Right hindlimb (tissue), 1 donor: ENCODE measurements at places on chromosomes 2 and 18.
A peak's percentile ranks its signal among the peaks of the same experiment; 100 is the strongest.

DNA sequence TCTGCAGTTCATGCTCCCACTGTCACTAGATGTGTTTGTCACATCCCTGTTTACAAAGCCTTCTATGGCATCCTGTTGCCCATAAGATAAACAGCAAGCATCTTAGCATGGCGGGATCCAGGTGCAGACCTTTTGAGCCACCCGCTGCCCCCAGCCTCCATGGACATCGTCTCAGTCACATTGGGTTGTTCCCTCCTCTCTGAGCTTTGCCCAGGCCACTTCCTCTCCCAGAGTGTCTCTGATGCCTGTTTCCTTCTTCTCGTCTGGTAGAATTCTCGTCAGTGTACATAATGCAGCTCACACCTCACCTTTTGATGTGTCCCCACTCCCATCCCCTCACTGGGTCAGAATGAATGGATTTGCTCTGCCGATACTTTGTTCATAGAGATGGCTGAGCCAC, 239.0 kb upstream of the APCDD1 start:
- DNase-seq: no peak

GRCh38 chr2:232900811-232901735, 31.0 kb downstream of the SNORC start:
- DNase-seq: no peak

- DNase-seq: peak; percentile 8
Observed at GRCh38 chr18:48641981-48642380, 103.2 kb downstream of the CTIF start.

- DNase-seq: peak; percentile 62
Observed at GRCh38 chr2:205685314-205686055, 3.2 kb downstream of the NRP2 start.

DNA sequence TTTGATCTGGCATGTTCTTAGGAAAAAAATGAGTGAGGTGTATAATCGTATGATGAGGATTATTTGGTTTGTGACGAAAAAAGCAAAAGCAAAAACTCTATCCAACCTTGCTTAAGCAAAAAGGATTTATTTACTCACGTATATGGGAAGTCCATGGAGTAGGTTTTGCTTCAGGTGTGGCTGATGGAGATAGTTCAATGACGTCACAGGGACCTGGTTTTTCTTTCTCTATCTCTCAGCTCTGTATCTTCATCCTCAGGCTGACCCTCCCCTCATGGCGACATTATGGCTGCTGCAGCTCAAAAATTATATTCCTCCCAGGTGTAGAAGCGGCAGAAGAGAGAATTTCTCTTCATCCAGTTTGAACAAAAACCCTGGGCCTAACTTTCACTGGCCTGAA, 8.9 kb downstream of the TMSB10 start:
- no peak for DNase-seq

- no peak for DNase-seq
Observed at GRCh38 chr2:25971596-25971995, 10.7 kb downstream of the KIF3C start.

- DNase-seq: peak; percentile 41
Observed at GRCh38 chr2:10844097-10844496, 31.5 kb upstream of the PDIA6 start.

GRCh38 chr18:7459851-7460770, 107.0 kb upstream of the PTPRM start:
- DNase-seq: peak; percentile 45

DNA sequence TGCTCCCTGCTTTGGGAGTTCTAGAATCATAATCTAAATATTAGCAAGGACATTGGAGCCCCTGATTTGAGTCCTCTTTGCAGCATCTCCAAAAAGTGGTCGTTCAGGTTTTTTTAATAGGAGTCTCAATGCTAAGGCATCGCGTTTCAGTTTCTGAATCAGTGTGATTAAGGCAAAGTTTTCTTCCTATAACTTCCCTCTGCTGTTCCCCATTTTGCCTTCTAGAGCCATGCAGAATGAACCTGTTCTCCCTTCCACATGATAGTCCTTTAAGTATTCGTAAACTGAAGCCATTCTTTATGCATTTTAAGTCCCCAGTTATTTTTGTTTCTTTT, 159.5 kb downstream of the PTGR3 start:
- no peak for DNase-seq

DNA sequence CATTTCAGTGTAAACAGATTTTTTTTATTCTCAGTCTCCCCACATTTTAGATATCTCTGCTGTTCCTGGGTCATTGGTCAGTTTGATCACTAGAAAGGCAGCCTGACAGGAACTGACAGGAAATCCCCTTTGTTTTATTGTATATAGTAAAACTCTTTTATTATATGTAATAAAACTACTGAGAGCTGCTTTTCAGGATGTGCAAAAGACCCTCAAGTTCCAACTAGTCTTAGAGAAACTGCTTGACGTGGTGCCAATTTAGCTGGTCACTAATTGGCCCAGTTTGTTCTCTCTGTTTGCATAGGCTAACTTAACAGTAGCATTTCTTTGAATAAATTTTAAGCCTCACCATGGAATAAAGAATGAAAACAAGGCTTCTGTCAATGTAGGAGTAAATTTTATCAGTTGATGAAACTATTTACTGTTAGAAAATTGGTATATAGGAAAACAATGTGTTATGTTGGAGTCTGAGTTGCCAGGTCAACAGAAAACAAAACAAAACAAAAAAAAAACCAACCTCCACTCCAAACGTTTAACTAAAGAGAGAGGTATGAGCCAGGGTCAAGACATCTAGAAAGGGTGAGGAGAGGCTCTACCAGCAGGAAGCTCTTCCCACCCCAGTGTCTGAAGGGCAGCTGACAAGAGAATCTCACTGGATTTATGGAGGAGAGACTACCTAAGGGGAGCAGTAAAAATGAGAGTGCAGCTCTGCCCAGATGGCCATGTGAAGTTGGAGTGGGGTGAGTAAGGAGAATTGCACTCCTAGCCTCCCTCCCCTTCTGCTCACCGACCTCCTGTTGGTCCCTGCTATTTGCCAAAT, 184.6 kb downstream of the ST6GAL2 start:
- no peak for DNase-seq

GRCh38 chr2:88201811-88202169, 31.6 kb downstream of the THNSL2 start:
- no peak for DNase-seq

- DNase-seq: no peak
Observed at GRCh38 chr2:21198637-21199036, 74.9 kb downstream of the TDRD15 start.

DNA sequence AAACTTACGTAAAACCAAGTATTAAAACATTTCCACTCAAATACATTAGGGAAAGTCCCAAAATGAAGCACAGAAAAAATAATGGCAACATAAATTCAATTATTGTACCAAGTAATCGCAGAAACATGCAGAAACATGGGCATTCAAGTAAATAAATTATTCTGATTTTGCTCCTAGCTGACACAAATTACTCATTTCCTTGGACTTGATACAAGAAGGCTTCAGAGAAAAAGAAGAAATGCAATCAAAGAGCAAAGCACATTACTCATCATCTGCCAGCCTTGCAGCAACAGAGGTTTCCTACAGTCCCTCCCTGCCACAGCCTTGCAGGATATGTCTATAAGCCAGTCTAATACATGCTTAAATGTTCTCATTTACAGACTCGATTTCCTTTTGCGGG, 439.8 kb upstream of the LYPD1 start:
- no peak for DNase-seq

- DNase-seq: peak; percentile 83
Observed at GRCh38 chr2:176111309-176111663, 4.2 kb downstream of the HOXD11 start.

- no peak for DNase-seq
Observed at GRCh38 chr2:37985333-37985732, 60.2 kb downstream of the RMDN2 start.

GRCh38 chr2:134669731-134670669, 48.8 kb downstream of the TMEM163 start:
- no peak for DNase-seq

GRCh38 chr2:207530160-207531031, 634 bp downstream of the CREB1 start:
- DNase-seq: peak; percentile 48

GRCh38 chr2:188573453-188573852, 281.8 kb downstream of the GULP1 start:
- no peak for DNase-seq

DNA sequence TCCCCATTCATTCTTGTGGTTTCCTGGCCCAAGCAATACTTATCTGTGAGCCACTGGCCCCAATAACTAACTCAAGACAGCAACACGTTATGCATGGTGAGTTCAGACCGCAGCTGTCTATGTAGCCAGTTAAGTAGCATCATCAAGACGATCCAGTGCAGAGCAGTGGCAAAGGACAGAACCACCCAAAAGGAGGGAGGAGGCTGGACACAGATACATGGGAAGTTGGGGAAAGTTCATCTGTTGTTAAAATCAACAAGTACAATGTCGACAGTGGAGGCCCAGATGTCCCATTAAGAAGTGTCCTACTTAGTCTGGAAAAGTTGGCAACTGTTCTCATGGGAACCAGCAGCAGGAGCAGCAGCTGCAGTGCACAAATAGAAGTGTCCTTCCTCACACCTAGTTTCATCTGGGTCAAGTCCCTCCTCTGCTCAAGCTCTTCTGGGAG, 106.9 kb upstream of the THOC1 start:
- no peak for DNase-seq

- no peak for DNase-seq
Observed at GRCh38 chr2:2275451-2275850, 55.6 kb downstream of the MYT1L start.

GRCh38 chr2:113216321-113216720, 42.5 kb downstream of the PSD4 start:
- DNase-seq: no peak

DNA sequence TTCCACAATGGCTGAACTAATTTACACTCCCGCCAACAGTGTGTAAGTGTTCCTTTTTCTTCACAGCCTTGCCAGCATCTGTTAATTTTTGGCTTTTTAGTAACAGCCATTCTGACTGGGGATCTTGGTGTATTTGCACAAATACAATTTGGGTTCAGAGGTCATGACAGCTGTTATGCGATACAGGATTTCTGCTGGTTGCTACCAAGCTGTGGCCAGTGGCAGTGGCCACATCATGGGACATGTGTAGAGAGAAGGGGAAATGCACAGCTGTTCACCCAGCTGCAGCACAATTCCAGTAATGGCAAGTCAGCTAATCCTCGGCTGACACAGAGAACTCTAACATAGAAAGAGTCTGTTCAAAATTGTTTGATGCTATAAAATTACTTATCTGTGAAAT, 21.0 kb upstream of the SELENOI start:
- DNase-seq: no peak

- DNase-seq: no peak
Observed at GRCh38 chr18:23378302-23378686, 74.8 kb upstream of the RIOK3 start.

- DNase-seq: no peak
Observed at GRCh38 chr2:144679942-144680341, 160.0 kb upstream of the ZEB2 start.

- peak; percentile 84 for DNase-seq
Observed at GRCh38 chr2:235643680-235644511, 150.1 kb downstream of the AGAP1 start.

GRCh38 chr2:240296104-240296406, 139.4 kb upstream of the GPC1 start:
- no peak for DNase-seq

GRCh38 chr18:77635451-77635850, 385.8 kb downstream of the GALR1 start:
- DNase-seq: peak; percentile 84

DNA sequence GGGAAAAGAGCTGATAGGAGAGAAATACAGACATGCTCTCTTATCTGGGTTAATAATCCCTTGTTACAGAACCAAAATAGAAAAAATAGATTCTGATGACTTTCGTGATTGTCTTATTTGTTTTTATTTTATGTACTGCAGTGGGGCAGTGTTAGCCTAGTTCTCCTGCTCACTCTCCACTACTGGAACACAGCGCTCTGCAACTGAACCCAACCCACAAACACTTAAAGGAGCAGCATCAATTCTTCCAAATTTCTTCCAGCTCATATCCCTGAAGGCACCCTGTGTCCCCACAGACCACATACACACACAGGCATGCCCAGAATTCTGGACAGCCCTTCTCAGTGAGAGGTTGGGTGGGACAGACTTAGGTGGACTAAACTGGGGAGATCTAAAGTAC, 160.6 kb downstream of the SS18 start:
- DNase-seq: no peak

GRCh38 chr2:12718015-12718671, 1.4 kb downstream of the TRIB2 start:
- DNase-seq: peak; percentile 55

- DNase-seq: no peak
Observed at GRCh38 chr2:180322781-180323180, 315.7 kb upstream of the CWC22 start.

GRCh38 chr18:78629426-78629825, 350.2 kb upstream of the SALL3 start:
- no peak for DNase-seq

GRCh38 chr2:217691920-217692666, 310.7 kb downstream of the TNS1 start:
- peak; percentile 48 for DNase-seq

DNA sequence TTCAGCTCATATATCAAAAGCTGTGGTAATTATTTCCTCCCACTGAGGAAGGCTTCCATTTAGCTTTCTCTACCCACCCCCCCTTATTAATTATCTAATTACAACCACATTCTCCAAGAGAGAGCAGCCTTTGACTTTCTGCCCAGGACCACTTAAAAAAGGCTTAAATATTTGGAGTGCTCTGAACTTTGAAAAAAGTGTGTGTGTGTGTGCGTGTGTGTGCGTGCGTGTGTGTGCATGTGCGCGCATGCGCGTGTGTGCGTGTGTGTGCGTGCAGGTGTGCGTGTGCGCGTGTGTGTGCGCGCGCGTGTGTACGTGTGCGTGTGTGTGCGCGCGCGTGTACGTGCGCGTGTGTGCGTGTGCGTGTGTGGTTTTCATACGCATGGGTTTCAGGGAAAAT, 57.8 kb downstream of the TWIST2 start:
- no peak for DNase-seq

DNA sequence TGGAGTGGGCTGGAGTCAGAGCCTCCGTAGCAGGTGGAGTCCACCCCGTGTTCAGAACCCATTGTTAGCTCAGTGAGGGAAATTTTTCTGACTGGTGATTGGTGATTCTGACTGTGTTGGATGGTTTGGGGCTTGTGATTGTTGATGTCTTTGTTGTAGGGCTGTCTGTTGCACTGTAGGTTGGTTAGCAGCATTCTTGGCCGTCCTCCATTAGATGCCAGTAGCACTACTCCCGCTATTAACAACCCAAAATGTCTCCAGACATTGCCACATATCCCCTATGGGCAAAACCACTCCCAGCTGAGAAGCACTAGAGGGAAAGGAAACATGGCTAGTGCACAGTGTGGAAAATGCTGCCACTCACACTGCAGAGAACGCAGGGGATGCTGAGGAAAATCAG, 51.7 kb downstream of the ARMC9 start:
- DNase-seq: no peak

GRCh38 chr2:100757621-100758394, 62.1 kb upstream of the NPAS2 start:
- DNase-seq: no peak
